ENCODE measurements at places on chromosomes 2 and 18. TPM values are rescaled to one million over a fixed set of nuclear protein-coding genes. Genes with fewer than 3 reads are reported as not detected.

The EPB41L5 gene
- 2.4 TPM for total RNA-seq

The DGKD gene
- 57.0 TPM for total RNA-seq

DNA sequence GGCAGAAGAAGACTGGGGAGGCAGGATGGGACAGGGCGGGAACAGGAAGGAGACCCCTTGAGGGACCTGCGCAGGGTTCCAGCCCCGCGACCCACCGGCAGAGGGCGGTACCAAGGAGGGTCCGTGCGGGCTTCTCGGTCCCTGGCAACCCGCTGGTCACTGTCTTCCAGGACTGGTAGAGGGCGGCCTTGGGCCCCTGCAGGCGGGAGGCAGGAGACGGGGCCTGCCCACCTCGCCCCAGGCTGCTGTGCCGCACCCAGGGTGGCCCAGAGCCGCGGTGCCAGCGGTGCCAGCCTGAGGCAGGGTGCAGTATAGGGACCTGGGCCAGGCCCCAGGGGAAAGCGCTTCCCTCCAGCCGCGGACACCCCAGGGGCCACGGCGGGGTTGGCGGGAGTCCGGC, 34.5 kb downstream of the NEURL3 start:
- DNase-seq: peak; percentile 78
- H3K4me3 ChIP-seq: no peak overlapping the region
- H3K27me3 ChIP-seq: no peaks in the 10 kb centered on the region
- H3K27ac ChIP-seq: no peak overlapping the region

DNA sequence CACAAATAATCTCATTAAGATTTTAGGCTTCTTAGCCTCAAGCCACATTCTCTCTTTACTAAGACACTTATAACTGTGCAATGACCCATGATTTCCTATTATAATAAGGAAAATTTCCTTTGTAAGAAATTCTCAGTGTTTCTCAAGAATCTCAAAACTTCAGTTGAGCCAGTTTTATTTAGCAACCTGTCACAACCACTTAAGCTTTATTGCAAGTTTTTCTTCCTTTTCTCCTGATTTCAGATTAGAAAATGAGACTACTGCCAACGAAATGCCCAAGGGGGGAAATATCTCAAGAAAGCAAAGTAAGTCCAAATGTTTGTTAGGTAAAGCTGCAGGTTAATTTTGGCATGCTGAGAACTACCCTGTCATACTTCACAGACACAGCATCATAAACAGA, 178.5 kb downstream of the THADA start:
- H3K4me3 ChIP-seq: no peak overlapping the region
- no peak for DNase-seq
- no peak overlapping the region for H3K27ac ChIP-seq
- no peaks in the 10 kb centered on the region for H3K4me1 ChIP-seq

- H3K36me3 ChIP-seq: no peaks in the 10 kb centered on the region
- no peak overlapping the region for H3K27ac ChIP-seq
- no peak for DNase-seq
- H3K4me3 ChIP-seq: no peak overlapping the region
- H3K27me3 ChIP-seq: peaks cover 2% of the 10 kb centered on the region
- peaks cover 3% of the 10 kb centered on the region for H3K4me1 ChIP-seq
These were observed 29.6 kb upstream of the RPRD1A start for GRCh38 chr18:36096955-36097354.

Data from activated CD4-positive, alpha-beta T cell treated with anti-CD3 and anti-CD28 coated beads for 36 hours (primary cell).